ENCODE measurements at places on chromosomes 1 and 21. TPM values are rescaled to one million over a fixed set of nuclear protein-coding genes. Genes with fewer than 3 reads are reported as not detected.

The OR10J1 gene
- total RNA-seq: not detected

The WDR64 gene
- 0.12 TPM for total RNA-seq

The CD1D gene
- not detected for total RNA-seq

The FALEC gene
- not detected for total RNA-seq

The JAK1 gene
- 173 TPM for total RNA-seq

The TTC39A gene
- not detected for total RNA-seq

The FTCD gene
- not detected for total RNA-seq

The BTBD8 gene
- 1.7 TPM for total RNA-seq

The TNFRSF9 gene
- total RNA-seq: 19.2 TPM

The DCST2 gene
- 0.29 TPM for total RNA-seq

The SHISA4 gene
- total RNA-seq: 0.54 TPM

The UROD gene
- 72.7 TPM for total RNA-seq

All from activated CD8-positive, alpha-beta memory T cell treated with anti-CD3 and anti-CD28 coated beads, Interleukin-2, amount 10 ng/mL, durations not matched to agents 7 days and 5 days (primary cell).